ENCODE measurements at places on chromosomes 13 and 19.

GRCh38 chr13:23794267-23795161, 94.7 kb downstream of the MIPEP start:
- no peak for DNase-seq

DNA sequence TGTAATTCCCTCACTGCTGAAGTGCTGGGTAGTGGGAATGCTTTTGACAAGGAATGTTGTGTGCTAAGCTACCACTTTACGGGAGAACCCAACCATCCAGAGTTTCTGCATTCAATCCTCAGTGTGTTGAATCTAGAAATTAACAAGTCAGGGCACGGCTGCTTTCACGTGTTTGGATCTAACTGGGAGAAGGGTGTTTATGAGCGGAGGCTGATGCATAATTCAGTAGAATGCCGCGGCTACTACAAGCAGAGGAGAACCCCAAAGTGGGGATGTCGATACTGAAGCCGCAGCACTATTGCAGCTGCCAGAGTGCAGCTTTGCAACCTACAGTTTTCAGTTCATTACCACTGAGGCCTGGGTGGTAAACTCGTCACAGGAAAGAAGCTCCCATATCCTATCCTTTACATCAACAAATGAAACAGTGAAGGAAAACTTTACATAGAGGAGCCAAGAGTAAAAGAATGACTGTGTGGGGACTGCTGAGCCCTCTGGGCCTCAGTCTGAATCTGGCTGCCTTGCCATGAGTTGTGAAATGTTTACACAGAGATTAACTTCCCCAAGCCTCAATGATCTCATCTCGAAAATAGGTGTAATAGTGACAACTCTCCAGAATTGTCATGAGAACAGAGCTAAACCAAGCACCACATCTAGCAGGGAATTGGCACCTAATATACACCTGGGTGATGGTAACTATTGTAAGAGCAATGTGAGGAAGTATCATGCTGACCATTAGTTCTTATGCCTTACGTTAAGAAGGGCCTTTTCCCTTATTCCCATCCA, 531.7 kb downstream of the MYO16 start:
- no peak for DNase-seq

- DNase-seq: no peak
Measured at GRCh38 chr13:33134213-33134612, 118.0 kb downstream of the KL start.

DNA sequence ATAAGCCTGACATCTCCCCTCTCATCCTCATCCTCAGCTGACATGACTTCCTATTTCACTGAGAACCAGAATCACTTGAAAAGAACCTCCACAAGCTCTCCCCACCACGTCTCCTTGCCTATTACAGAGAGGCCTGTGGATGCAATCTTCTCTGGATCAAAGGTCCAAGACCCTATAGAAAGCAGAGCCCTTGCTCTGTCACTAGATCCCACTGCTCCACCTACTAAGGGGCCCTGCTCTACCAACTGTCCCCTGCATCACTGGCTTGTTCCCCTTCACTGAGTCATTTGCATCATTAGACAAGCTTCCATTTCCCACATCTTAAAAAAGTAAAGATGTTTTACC, 40.8 kb downstream of the RCBTB2 start:
- DNase-seq: no peak

DNA sequence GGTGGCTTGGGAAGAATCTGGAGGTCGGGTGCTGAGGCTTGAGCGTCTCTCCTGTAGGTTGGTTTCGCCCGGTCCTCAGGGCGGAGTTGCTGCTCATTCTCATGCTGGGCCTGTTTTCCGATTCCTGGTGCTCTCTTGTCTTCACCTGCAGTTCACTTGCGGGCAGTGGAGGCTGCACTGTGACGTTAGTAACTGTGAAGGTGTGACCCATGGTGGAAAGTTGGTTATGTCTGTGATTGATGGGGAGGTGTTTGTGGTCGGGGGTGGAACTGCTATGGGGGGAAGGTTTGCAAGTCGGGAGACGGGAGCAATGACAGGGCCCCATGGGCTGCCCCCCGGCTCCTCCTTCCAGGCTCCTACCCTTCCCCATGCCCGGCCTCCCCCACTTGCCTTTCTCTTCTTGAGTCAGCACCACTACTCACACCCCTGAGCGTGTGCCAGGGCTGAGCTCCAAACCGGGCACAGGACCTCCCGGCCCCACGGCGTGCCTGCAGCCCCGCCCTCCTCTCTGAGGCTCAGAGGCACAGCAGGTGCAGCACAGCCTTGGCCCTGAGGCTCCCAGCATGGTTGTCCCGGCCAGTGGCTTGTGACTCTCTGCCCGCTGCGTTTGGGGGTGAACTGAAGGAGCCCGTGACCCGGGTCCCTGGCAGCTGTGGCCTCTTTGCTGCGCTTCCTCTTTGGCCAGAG, 79.1 kb downstream of the ATP11A start:
- DNase-seq: no peak

- DNase-seq: no peak
Measured at GRCh38 chr19:6095760-6096159, 14.5 kb downstream of the RFX2 start.

- DNase-seq: no peak
Measured at GRCh38 chr13:30382836-30383525, 39.3 kb upstream of the UBE2L5 start.

DNA sequence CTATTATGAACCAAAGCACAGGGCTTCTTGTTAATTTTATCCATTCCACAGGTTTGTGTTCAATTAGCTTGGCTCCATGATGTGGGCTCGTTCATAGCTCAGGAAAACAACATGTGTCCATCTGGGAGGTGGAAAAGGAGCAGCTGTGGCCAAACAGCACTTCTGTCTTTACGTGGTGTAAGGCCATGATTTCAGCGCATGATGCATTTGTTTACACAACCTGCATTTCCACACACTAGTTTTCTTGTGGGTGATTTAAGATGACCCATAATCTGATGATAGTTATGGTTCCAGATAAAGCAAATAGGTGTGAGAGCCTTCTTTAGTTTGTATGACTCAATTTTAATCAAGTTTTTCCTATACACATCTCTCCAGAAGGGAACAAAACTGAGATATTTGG, 101.7 kb downstream of the TNFRSF19 start:
- DNase-seq: no peak

DNA sequence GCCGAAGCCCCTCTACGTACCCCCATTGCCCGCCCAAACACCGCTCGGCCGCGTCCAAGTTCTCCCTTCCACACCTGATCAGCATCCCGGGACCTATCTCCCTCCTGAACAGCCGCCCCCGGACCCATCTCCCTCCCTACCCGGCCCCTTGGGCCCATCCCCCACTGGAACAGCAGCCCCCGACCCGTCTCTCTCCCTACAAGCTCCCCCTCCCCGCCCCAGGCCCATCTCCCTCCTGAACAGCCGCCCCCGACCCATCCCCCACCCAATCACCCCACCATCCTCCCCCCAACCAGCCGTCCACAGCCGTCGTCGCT, 610 bp downstream of the ZSCAN1 start:
- no peak for DNase-seq

DNA sequence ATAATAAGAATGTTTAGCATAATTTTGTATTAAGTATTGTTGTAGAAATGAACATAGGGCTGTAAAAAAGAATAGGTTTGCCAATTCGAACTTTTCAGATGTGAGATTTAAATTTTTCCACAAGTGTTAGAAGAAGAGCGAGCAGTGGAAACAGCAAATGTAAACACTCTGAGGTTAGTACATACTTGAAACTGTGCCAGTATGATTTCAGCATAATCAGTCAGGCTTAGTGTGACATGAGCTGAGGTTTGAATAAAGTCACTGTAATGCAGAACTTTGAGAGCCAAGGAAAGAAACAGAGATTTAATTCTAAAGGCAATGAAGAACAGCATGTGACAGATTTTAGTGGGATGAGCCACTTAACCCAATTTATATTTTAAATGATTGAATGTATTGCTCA, 2166.4 kb downstream of the PCDH9 start:
- DNase-seq: no peak

DNA sequence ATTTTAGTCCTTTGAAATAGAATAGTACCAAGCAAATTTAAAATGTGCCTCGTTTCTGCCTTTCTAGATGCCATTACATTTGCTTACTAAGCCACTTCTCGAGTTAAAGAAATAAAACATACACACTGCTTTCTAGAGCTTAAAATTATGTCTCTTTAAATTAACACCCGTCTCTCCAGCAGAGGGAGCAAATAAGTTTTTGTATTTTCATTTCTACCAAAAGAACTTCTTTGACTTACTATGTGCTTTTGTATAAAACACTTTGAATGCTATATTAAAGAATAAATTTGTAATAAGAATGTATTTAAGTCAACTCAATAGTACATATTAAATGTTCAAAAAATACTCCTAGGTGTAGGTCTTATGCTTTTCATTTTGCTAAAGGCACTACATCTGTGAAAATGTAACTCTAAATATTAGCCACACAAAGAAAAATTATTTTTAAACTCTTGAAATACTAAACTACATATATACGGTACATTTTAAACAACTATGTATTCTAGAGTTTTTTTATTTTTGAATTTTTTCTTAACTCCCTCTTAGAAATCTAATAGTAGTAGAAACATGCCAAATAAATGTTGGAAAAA, 269.3 kb upstream of the MIR17HG start:
- no peak for DNase-seq

GRCh38 chr19:2808129-2808941, 11.3 kb upstream of the ZNF554 start:
- DNase-seq: no peak

- no peak for DNase-seq
Measured at GRCh38 chr19:54570316-54570715, 3.3 kb upstream of the LILRA2 start.

DNA sequence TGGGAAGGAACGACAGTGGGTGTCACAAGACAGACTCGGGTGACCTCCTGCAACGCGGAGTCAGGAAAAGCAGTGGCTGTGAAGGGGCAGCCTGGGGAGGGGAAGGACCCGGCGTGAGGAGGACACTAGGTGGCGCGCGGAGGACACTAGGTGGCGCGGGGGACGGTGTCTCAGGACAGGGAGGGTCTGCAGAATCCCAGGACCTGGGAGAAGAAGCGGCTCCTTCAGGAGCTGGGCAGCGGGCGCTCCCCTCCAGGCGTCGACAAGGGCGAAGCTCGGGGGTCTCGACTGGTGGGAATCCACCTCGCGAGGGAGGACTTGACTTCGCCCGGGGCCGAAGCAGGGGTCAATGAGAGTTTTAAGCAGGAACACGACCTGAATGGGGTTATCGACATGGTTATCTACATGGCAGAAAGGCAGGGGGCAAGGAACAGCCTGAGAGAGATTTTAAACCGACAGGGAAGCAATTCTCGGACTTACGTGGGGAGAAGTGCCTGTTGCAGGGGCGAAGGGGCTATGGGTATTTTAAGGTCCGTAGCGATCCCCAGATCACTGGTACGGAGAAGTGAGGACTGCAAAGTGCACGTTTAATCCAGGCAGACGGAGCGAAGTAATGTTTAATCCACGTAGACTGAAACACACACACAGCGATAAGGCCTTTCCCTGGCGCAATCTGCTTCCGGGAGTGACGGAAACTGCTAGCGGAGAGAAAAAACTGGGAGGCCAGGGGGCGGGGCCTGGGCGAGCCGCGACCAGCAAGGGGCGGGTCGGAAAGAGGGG, at the start of gene ZNF616:
ZNF616 (minus strand) TSS at position 687 of the 780 bp plus-strand sequence. CDS start 9,426 bp downstream, outside the sequence.
- peak; percentile 53 for DNase-seq

- DNase-seq: no peak
Measured at GRCh38 chr19:50252111-50252886, 48.9 kb downstream of the MYH14 start.

- no peak for DNase-seq
Measured at GRCh38 chr13:45103449-45103848, 16.9 kb upstream of the GTF2F2 start.

- DNase-seq: no peak
Measured at GRCh38 chr19:49502866-49503581, 6.8 kb downstream of the RPS11 start.

DNA sequence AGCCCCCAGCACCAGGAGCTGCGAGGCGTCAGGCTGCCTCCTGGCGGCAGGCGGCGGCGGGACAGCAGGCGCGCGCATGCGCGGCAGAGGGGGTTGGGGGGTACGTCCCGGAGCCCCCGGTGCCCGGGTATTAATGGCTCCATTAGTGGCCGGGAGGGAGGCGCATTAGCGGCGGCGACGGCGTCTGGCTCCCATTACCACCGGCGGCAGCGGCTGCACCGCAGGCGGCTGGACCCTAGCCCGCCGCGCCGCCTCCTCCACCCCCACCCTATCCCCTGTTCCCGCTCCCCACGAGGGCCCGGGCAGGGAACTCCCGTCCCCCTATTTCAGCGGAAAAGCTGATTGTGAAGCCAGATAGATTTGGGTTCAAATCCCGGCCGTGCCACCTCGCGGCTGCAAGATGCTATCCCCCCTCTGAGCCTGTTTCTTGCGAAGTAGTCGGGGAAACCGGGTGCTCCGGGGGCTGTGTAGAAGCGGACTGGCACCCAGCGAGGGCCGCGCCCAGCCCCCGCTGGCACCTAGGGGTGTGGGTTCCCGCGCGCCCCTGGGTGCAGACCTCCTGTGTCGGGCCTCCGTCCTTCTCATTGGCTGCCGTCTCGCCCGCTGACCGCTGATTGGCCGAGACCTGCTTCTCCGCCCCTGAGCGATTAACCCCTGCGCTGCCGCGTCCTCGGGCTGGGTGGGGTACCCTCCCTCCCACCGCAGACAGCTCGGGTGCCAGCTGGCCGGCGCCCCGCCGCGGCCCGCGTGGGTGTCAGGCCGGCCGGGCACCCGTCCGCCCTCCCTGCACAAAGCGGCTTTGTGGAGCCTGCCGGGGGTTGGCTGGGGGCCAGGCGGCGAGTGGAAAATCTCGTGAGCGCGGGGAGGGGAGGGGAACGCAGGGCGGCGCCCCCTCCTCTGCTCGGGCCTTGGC, 11.1 kb downstream of the CIC start:
- peak; percentile 99 for DNase-seq

DNA sequence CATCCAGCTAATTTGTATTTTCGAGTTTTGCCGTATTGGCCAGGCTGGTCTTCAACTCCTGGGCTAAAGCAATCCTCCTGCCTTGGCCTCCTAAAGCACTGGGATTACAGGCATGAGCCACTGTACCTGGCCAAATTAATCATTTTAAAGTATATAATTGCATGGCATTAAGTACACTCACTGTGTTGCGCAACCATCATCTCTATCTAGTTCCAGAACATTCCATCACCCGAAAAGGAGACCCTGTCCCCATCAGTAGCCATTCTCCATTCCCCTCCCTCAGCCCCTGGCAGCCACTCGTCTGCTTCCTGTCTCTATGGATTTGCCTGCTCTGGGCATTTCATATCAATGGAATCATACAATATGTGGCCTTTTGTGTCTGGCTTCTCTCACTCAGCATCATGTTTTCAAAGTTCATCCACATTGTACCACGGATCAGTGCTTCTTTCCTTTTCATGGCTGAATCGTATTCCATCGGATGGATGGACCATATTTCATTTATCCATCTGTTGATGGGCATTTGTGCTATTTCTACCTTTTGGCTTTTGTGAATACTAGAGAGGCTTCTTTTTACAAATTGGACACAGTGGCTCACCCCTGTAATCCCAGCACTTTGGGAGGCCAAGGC, 13.1 kb downstream of the PGPEP1 start:
- DNase-seq: no peak

DNA sequence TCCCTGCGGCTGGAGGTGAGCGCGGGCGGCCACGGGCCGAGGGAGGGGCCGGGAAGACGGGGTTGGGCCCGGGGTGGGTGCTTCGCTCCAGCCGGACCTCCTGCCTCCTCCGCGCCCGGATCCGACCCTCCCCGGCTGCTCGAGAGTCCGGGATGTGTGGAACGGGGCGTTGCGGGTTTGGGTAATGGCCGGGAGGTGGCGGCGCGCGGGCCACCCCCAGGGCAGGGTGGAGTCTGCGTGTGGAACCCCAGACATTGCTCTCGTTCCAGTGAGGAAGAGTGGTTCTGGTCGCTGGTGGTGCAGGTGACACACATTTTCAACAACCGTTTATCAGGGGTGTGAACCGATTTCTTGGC, 38.8 kb downstream of the ARHGEF7 start:
- DNase-seq: peak; percentile 27

- no peak for DNase-seq
Measured at GRCh38 chr13:27379694-27380641, 44.5 kb upstream of the GTF3A start.

Measured in GM12892 (cell line).